GM10248 (cell line): ENCODE measurements at places on chromosomes 5 and 9.
A peak's percentile ranks its signal among the peaks of the same experiment; 100 is the strongest.

DNA sequence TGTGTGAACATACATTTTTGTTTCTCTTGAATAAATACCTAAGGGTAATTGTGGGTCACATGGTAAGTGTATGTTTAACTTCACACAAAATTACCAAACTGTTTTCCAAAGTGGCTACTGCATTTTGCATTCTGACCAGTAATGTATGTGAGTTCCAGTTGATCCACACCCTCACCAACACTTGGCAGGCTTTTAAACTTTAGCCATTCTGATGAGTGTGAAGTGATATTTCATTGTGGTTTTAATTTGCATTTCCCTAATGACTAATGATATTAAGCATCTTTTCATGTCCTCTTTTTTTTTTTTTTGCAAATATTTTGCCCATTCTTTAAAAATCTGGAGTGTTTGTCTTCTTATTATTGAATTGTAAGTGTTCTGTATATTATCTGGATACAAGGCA lies 53.5 kb upstream of the MAST4 start:
- no peak for DNase-seq

DNA sequence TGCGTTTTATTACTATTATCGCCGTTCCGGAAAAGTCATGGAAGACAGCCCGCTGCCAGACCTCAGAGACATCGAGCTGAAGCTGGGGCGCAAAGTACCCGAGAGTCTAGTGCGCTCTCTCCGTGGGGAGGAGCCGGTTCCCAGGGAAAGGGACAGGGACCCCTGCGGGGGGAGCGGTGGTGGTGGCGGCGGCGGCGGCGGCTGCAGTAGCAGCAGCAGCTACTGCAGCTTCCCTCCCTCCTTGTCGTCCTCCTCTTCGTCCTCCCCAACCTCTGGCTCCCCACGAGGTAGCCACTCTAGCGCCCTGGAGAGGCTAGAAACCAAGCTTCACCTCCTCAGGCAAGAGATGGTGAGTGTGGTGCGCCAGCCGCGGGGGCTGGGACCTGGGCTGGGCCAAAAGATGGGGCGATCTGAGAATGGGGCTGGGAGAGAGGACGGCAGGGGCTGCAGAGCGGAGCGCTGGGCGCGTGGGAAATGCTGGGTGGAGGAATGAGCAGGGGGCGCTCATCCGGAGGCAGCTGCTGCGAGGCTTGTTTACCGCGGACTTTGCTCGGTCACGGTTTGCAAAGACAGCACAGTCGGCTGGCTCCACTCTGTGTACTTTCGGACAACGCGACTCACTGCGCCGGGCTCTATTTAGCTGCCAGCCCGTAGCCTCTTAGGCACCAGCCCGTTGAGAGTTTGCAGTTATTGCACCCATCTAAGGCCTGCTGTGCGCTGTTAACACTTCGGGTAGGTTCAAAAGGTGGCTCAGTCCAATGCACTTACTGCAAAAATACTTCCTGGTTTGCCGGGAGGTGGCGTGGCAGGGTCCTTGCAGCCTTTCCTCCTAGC lies 1.1 kb downstream of the LURAP1L start:
- peak; percentile 46 for DNase-seq

- no peak for DNase-seq
These were observed 473.6 kb downstream of the AGTPBP1 start for GRCh38 chr9:85268131-85268530.

DNA sequence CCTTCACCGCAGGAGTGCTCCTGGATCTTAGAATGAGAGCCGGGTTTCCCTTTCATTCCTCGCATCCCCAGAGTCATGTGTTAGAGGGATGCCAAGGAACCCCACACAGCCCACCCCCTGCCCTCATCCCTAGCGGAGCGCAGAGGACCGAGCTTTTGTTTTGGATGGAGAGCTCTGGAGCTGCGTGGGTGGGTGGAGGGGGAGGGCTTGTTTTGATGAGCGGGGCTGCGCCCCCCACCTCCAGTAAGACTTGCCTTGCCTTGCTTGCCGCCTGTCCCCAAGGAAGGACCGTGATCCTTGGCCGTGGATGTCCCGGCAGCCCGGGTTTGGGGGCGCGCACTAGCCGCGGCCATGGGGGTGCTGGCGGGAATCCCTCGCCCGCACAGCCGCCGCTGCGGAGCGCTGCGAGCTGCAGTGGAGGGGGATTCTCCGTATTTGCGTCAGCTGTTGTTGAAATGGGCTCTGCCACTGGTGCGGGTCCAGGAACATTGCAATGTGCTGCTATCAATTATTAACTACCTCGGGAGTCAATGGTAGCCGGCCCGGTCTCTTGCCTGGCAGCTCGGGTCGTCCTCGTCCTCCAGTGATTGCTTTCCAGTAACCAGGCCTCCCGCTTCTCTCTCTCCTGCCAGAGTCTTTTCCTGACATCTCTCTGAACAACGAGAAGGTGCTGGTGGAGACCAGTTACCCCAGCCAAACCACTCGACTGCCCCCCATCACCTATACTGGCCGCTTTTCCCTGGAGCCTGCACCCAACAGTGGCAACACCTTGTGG lies 1.0 kb downstream of the EGR1 start:
- DNase-seq: no peak

DNA sequence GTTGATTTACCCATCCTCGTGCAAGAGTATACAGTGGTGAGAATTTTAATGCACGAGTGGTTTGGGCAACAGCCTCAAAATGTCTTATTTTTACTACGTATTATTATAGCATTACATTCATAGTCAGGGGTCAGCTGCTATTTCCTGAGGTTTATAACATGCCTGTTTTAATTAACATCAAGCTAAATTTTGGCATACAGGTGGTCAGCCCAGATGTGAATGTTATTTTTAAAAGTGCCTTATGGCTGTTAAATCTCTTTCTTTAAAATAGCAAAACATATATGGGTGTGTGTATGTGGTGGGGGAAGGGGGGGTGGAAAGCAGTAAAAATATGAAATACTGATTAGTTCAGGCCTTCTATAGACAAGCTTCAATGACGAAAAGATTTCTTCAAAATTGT lies 424.5 kb upstream of the CLINT1 start:
- no peak for DNase-seq

- no peak for DNase-seq
These were observed 628.0 kb upstream of the ADAMTS16 start for GRCh38 chr5:4511996-4512656.

DNA sequence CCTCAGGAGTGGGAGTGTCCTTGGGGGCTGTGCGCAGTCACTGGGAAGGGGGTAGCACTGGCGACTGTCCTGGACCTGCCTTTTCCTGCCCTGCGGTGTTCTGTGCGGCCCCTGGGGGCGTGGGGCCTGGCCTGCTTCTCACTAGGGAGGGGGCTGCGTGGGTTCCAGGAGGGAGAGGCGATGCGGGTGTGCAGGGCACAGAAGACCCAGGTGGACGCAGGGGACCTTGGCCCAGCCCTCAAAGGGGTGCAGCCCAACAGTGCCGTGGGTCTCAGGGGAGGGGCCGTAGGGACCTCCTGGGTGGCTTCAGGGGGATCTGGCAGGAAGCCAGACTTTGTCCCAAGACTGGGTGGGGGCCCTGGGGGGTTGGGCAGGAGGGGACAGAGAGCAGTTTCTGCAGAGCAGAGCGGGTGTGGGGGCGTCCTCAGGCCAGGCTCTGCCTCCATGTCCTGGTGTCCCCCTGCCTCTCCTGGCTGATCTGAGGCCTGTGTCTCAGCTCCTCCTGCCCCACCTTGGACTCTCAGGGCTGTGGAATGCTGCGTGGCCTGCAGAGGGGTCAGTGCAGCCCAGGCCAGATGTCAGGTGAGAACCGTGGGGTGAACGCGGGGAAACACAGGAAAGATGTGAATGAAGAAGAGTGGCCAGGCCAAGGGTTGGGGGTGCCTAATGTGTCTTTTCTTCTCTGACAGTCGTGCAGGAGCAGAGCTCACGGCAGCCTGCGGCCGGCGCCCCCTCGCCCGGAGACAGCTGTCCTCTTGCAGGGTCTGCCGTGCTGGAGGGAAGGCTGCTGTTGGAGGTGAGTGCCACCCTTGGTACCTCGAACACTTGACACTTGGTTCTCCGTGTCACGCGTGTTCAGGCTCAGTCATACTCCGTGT lies 54.6 kb downstream of the AHRR start:
- no peak for DNase-seq

GRCh38 chr5:14064841-14065240 lies 78.3 kb upstream of the TRIO start:
- DNase-seq: no peak

GRCh38 chr5:58927181-58927580 lies 344.3 kb downstream of the RAB3C start:
- no peak for DNase-seq

GRCh38 chr9:134778841-134779411 lies 101.7 kb upstream of the FCN2 start:
- no peak for DNase-seq

DNA sequence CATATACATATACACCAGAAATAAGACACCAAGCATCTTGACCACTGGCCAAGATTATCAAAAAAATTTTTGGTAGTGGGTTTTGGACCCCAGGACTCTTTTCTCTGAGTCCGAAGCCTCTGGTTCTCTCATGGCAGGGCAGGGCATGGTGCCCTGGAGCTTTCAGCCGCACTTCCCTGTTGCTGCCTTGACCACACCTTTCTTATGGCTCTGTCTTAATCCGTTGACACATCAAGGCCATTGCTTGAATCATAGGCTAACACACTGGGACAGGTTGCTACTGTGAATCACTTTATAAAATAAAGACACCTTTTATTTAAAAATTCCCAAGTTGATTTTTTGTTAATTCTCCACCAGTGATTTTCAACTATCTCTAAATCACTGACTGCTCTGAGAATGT lies 45.4 kb upstream of the CAST start:
- no peak for DNase-seq

- DNase-seq: no peak
These were observed 56.4 kb downstream of the GABBR2 start for GRCh38 chr9:98652302-98652701.

DNA sequence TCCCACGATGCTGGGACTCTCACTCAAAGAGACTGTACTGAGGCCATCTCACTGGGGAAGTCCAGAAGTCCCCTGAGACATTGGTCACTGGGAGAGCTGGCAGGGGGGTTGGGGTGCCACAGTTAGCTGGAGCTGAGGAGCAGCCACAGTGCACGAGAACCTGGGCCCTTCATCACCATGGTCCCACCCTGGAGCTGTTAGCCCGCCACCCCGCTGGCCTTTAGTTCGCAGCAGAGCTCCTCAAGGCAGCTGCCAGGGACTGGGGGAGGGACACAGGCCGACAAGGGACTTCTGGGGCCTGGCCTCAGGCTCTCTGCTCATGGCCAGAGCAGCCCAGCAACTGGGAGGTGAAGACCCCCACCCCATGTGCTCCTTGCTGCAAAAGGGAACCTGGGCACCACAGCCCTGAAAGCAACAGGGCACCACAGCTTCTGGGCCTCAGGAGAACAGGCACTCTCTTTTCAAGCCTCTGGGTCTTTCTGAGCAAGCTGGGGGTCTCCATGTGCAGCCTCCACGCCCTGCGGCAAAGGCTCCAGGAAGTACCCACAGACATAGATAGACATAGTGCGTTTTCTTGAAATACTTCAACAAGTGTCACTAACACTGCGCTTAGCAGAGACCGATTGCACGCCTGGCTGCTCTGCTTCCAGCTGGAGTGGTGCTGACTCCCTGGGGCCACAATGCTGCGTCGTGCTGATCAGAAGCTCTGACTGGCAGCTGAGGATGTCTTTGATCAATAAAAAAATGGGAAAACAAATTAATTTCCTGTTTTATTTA lies 46.0 kb downstream of the VAV2 start:
- DNase-seq: no peak

DNA sequence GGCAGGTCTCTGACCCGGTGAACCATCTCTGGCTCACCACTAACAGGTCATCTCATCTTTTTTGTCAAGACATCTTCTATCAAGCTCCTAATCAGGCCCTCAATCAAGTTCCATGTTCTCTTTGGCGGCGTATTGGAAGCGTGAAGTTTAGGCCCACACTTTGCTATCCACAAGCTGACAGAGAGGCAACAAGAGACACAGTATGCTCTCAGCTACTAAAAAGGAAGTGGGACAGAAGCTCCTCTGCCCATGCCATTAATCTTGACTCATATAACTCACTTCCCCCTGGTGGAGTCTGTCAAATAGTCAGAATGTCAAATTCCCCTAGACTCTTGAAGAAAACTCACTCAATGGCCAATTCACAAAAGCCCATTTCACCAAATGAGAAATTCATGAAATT lies 77.6 kb upstream of the TMC1 start:
- DNase-seq: peak; percentile 72

DNA sequence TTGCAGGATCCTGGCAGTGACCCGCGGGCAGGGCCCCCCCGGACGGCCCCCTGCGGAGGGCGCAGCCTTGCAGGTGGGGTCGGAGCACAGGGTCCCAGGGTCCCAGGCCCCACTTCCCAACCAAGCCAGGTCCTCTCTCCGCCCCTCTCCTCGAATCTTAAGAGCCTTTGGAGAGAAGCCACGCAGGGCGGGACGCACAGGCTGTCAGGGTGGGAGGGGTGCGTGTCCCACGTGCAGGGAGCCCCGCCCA lies 18.4 kb upstream of the EGFL7 start:
- DNase-seq: no peak

GRCh38 chr5:167008705-167009104 lies 1282.7 kb upstream of the WWC1 start:
- DNase-seq: no peak

GRCh38 chr5:179974946-179975712 lies 67.4 kb upstream of the TBC1D9B start:
- peak; percentile 56 for DNase-seq

GRCh38 chr9:104463864-104464263 lies 40.2 kb upstream of the OR13F1 start:
- no peak for DNase-seq

DNA sequence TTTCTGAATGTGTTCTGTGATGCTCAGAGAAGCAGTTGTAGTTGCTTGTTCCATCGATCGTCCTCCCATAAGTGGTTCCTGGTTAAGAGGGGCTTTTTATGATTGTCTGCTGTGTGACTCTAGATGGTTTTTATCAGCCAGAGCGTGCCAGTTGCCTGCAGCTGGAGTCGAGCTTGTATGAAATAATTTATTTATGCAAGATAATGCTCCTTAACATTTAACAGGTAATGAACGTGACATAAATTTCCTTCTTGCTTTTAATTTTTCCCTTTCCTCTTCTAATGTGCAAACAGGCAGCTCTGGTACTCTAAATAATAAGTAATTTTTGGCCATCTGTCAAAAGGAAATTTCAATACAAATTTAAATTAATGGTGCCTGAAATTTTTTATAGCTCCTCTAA lies 84.4 kb downstream of the TLE4 start:
- DNase-seq: no peak

- no peak for DNase-seq
These were observed 72.5 kb downstream of the RXRA start for GRCh38 chr9:134398756-134399155.

DNA sequence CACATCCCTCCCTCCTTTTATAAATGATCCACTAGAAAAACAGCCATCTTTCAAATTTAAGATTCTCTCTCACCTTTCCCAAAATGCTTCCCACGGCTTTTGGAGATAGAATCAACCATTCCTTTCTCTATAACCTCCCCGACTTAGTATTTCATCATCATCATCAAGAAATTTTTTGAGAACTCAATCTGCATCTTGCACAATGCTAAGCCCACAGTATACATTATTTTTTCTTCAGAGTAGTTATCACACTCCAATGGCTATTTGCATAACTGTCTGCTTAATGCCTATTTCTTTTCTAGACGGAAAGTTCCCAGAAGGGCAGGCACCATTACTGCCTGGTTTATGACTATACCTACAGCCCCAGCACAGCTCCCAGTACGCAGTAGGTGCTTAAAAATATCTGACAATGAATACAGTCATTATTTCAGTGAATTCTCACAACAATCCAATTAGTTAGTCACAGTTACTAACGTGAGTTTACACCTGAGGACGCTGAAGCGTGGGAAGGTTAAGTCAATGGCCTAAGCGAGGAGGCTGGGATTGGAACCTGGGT lies 212.7 kb downstream of the TTLL11 start:
- DNase-seq: no peak
